Mammary epithelial cell (primary cell): ENCODE measurements at places on chromosomes 3 and 15.

GRCh38 chr3:12370758-12371157, 81.9 kb downstream of the PPARG start:
- no peak for DNase-seq

GRCh38 chr3:16177962-16178627, 3.6 kb downstream of the GALNT15 start:
- peak; percentile 62 for DNase-seq

DNA sequence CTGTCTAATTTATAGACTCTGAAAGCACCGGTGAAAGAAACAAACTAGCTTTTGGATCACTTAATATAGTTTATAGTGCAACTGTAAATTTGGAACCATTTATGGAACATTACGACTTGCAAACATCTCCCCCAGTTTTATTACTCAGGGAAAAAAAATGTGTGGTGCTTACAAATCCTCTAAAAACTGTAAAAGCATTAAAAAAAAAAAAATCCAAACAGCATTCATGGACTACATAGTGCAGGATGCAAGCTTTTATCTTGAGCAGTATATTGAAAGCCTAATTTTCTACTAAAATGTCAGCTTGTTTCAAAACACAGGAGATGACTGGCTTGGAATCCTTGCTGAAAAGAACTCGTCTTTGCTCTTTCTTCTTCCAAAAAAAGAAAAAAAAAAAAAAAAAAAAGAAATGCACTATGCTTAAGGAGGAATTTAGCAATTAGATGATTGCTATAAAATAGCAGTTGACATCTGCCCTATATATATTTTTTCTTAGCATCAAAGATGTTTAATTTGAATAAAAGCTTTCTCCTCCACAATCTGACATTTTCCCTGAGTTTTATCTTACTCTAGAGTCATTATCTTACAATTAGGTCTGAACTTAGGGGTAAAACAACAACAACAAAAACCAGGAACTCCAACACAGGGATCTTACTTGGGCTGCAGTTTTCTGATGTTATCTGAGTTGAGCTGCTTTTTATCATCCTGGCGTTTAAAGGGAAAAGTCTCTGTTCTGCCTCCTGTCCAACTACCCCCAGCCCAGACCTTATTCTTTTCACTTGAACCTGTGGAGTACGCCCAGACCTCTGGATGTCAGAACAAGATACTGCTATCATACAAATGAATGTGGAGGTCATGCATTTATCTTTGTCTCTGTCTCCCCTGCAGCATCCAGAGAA, 62.6 kb upstream of the PDZRN3 start:
- DNase-seq: no peak

DNA sequence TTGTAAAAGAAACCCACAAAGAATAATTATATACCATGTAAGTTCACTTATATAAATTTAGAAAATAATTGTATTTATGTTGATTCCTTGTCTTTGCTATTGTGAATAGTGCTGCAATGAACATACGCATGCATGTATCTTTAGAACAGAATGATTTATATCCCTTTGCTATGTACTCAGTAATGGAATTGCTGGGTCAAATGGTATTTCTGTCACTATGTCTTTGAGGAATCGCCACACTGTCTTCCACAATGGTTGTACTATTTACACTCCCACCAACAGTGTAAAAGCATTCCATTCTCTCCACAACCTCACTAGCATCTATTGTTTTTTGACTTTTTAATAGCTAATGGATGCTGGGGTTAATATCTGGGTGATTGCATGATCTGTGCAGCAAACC, 149.4 kb upstream of the CNTN3 start:
- no peak for DNase-seq

GRCh38 chr3:17678116-17678741, 64.2 kb downstream of the TBC1D5 start:
- DNase-seq: peak; percentile 50

- peak; percentile 98 for DNase-seq
Measured at GRCh38 chr3:129485721-129486663, 42.4 kb upstream of the RHO start.

GRCh38 chr3:171827836-171828458, 15.2 kb upstream of the TMEM212 start:
- no peak for DNase-seq

DNA sequence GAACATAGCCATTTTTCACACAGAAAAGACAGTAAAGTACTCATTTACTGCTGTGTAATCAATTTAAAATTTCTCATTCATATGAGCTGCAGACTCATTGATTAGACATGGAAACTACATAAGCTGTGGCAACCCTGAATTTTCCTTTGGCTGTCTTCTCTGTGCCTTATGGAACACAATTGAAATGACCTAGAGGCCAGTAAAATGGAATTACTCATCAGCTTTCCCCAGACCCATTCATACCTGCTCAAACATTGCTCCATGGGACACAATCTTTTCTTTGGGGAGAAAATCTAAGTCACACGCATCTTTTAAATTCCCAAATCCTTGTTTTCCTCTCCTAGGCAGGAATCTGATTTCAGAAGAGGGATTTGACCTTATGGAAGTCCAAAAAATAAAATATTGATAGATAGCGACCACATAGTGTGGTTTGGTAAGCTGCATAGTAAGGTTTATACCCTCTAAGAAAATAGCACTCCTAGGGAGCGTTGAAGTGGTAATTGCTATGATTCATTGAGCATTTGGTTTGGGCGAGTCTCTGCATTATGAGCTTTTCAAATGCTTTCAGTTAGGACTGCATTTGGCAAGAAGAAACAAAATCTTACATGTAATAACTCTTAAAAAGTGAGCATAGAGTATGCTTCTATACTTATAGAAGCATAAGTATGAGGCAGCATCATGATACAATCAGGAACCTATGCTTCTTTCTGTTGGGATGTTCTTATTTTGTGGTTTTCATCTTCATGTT, 243.4 kb upstream of the GADL1 start:
- peak; percentile 16 for DNase-seq

- DNase-seq: no peak
Measured at GRCh38 chr3:140724856-140725812, 47.3 kb downstream of the TRIM42 start.

DNA sequence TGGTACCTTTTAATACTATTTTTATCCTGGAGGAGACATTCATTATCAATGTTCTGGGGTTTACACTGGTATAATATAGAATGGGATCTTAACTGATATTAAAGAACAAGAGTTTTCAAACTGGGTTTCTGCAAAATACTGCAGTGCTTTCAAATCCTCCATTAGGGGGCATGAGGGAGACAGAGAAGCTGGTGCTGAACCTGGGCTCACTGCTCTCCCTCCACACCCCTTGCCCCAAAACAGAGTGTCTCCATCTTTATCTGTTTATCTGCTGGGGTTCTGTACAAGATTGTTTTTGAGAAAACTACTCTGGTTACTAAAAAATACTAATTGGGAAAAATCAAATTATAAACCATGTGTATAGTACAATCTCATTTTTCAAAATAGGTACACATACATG, 41.7 kb downstream of the CADPS start:
- no peak for DNase-seq

GRCh38 chr3:188624828-188625227, 470.9 kb downstream of the LPP start:
- no peak for DNase-seq

- DNase-seq: no peak
Measured at GRCh38 chr3:158820521-158820920, 18.7 kb downstream of the MFSD1 start.
